ENCODE measurements at places on chromosomes 12 and 14.

DNA sequence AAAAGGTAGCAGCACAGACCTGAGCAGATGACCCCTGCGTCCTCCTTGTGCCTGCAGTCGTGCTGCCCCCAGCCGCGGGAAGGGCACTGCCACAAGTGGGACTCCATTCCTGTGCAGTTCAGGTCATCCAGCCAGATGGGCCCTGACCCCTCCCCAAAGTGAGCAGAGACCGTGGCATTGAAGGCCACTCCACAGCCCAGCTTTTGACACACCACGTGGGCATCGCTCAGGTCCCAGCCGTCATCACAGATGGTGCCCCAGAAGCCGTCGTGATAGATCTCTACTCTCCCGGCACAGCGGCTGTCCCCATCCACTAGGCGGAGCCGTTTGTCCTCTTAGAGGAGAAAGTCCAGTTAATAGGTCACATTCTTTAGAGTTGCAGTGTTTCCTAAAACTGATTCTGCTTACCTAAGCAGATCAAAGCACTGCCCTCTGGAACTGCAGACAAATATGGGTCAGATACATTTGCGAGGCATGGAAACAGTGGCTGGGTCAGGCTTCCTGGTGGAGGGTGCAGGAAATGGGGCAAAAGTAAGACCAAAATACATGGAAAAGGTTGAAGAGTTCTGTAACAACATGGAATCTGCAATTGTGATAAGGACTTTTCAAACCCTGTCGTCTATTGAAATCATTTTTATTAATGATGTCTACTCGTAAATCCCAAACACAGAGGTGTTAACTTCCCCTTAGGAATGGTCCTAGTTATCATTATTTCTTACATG is 69.4 kb downstream of the CD163L1 start:
- peak; percentile 67 for DNase-seq

- no peak for DNase-seq
These were observed 68.7 kb upstream of the MAP1LC3B2 start for GRCh38 chr12:116490471-116490870.

DNA sequence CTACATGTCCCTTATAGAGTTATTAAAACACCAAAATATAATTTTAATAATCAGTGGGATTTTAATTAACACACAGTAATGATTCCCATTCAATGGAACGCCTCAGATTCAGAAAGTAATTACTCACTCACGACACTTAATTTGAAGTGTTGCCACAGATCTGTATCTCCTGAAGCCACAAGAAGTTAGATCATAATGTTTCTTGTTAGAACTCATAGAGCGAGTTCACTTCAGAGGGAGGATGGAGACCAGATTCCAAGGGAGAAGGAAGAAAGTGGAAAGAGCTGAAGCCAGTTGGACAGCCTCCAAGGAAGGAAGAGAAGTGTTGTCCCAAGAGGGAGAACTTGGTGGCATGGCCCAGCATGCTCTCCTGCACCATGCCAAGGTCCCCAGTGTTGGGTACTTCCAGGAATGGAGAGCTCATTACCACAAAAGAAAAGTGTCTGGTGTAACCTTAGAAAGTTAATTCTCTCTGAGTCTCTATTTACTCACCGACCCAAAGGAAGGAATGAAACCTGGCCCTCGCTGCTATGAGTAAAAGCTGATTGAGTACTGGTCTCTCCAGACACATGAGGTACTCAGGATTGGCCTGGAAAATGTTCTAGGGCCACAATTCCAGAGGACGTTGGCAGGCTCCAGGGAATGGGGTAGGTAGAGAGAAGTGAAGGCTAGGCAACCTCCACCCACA is 305.4 kb downstream of the BCL11B start:
- no peak for DNase-seq

- DNase-seq = no peak
These were observed 190.1 kb upstream of the PRMT8 start for GRCh38 chr12:3300833-3301401.

DNA sequence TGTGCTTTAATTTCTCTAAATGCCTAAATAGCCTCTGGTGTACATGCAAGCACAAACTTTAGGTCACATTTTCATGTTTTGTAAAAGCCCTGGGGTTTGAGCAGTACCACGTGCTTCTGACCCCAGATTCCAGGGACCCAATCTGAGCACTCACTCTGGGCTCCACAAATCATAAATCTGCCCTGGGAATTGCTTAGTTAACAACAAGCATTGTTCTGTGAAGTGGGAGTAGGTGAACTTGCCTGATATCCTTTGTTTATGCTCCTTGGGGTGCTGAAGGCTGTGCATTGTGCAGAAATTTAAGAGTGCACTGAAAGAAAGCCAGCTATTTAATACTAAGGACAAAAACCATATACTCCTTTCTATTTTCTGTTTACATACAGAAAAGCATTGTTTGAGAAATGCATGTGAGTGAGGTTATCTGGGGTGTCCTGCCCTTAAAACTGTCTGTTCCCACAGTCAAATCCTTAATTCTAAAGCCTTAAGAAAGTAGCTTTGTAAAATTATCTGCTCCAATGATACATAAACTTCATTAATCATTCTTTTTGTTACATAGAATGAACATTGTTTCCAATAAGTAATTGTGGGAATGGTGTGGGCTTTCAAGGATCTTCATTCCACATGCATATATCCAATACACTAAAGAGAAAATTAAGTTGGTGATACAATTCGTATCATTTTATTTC is 258.6 kb upstream of the NPAS3 start:
- no peak for DNase-seq

DNA sequence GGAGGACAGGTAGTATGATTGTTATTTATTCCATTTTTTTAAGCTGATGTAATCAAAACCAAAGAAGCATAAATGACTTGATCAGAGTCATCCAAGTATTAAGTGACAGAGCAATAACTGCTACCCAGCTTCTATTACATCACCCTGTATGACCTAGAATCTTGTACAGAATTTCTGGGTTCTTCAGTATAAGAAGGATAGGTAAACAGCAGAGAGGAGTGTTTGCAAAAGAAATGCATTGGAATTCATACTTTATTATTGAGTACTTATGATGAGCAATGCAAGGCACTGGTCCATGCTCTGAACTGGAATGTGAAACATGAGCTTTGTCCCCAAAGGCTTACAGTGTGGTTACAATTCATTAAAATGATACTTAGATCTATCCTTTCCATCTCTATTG is 916.8 kb downstream of the DIO2 start:
- DNase-seq = no peak

DNA sequence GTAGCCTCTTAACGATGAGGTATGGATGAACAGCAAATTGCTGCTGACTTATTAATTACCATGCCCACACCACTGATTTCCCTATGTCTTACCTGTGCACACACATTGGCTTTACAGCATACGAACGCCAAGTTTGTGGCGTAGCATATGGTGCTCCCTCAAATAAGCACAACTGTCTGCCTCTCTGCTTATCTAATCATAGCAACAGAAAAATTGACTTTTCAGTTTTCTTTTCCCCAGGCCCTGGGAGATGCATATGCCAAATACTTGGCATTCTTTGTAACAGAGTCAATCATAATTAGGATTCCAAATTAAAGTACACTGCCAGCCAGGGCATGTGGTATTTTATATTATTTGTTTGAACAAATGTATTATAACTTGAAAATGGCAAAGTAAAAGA is 625.5 kb downstream of the DIO2 start:
- no peak for DNase-seq

- DNase-seq = no peak
These were observed 1195.7 kb downstream of the LRFN5 start for GRCh38 chr14:42802346-42802745.

GRCh38 chr12:24073170-24073810 is 123.8 kb upstream of the SOX5 start:
- DNase-seq = no peak

- DNase-seq = no peak
These were observed 890 bp upstream of the BCL7A start for GRCh38 chr12:122020795-122021192.

DNA sequence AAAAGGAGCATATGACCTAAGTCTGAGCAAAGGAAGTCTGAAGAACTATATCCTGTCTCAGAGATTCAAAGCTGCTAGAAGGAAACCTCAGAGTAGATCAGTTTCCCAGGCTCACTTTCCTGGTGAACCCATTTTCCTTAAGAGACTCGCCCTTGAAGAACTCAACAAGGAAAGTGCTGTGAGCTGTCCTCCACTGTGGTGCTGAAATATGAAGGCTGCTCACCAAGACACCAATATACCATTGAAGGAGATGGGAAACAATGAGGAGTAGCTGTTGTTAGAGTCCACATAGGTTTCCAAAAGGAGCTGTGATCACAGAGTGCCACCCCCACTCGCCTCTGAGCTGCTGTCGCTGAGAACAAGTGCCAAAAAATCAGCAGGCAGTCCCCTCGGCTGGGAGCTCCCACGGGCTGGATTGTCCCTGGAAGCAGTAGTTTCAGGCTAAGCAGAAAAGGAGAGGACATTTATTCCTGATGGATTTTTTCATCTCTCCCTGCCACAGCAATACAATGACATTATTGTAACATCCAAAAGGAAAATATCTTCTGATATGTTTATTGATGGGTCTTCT is 282.1 kb downstream of the RPS29 start:
- DNase-seq = peak; percentile 44

GRCh38 chr12:130958557-130959140 is 4.9 kb downstream of the ADGRD1 start:
- DNase-seq = no peak

DNA sequence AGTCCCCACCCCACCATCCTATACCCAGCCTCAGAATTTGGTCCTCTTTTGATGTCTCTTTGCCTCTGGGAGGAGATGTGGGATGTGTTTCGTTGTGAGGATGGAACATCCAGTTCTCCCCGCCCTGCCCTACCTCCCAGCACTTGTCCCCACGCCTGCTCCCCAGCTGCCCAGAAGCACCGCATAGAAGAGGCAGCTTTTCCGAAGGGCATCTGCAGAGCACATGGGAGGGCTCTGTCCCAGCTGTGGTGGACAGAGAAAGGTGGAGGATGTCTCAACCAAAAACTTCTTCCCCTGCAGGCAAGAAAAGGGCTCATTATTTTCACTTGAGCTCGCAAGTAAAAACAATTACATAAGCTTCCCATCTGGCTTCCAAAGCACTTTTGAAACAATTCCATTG is 302.6 kb downstream of the PCNX1 start:
- no peak for DNase-seq

DNA sequence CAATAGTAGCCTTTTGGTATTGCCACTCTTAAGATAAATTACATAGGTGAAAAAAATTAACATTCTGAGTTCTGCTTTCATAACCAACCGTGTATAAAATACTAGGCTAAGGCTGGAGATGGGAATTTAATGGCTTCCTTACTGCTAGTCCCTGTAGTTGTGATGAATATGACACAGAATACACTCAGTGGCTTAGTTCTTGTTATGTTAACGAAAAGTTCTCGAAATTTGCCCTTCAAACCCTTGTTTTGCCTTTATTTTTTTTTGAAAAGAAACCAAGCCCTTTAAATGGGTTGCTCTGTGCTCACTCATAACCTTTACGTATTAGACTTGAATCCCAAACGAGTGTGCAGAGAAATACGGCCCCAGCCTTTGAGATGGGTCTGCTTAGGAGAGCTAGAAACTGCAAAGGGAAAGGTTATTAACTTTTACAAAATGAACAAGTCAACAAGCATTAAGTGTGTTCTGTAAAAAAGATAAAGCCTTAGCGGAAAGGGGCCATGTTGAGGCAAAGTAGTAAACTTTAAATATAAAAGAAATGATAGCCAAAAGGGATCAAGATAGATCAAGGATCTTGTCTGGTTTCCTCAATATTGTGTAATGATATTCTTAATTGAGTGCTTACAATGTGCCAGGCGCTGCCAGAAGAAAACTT is 1.7 kb downstream of the NUDT4 start:
- no peak for DNase-seq

DNA sequence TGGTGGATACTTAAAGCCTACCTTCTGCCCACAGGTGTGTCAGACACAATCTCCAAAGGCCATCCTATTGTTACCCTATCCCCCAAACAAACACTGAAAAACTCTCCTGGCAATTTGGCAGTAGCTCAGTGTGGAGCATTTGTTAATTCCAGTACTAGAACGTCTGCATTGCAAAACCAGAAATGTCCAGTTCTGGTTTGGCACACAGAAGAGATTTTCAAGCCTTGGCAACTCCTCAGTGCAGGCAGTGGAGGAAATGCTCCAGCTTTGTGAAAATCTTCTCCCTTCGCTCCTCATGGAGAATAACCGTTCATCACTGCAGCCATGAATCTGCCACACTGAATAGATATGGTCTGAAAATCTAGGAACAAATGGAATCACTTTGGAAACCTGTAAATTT is 5.3 kb upstream of the SOCS2 start:
- no peak for DNase-seq

DNA sequence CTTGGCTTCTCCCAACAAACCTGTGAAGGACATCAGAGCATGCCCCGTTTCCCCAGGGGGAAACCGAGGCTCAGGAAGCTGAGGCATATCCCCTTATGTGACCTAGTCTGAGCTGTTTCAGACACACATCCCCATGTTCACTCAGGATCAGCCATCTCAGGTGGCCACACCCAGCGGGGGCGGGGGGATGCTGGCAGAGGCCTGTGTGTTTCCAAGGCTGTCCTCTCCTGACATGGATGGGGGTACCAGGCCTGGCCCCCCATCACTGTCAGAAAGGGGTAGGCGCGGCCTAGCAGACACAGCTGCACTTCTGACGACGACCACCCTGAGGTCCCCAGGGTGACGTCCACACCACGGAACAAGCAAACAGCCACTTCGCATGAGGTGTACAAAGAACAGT is 22.1 kb downstream of the CCDC85C start:
- no peak for DNase-seq

GRCh38 chr14:74920281-74920680 is 2.8 kb downstream of the RPS6KL1 start:
- DNase-seq = no peak

DNA sequence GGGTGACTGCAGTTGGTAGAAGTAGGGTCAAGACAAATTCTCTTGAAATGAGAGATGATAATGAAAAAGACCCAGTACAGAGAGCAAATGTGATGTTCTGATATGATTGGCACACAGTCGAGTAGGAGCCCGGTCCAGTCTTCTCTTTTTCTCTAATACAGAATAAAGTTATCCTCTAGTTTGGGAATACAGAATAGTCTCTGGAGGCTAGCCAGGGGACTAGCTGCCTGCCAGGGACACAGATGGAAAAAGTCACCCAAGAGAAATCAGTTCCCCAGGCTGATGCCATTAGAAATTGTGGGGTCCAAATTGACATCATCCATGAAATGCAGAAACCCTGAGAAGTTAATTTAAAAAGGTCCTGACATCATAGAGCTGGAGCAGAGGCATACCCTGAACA is 177.2 kb upstream of the NEDD1 start:
- DNase-seq = no peak

DNA sequence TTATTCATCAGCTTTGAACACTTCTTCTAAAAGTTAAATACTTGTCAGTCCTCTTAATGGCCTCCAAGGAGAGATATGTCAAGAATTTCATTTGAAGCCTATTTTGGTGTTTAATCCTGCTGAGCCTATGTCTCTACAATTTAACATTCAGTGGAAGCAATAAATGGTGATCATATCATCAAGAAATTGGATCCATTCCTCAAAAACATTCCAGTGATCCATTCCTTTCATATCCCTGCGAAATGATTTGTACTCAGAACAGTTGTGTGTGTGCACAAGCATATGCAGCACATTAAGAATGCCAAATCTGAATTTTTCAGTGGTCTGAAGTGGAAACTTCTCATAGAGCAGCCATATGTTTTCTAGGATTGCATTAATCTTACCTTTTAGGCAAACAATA is 373.7 kb upstream of the SYT1 start:
- no peak for DNase-seq
